ENCODE measurements at places on chromosomes 16 and 17. TPM values are rescaled to one million over a fixed set of nuclear protein-coding genes. Genes with fewer than 3 reads are reported as not detected.

SDR42E2 gene
- not detected for total RNA-seq

ATP2C2 gene
- not detected for total RNA-seq

PLCG2 gene
- total RNA-seq, result 3.2 TPM

WNT9B gene
- total RNA-seq, result not detected

UMOD gene
- total RNA-seq, result not detected
